ENCODE measurements at places on chromosomes 4 and X.
A peak's percentile ranks its signal among the peaks of the same experiment; 100 is the strongest.

DNA sequence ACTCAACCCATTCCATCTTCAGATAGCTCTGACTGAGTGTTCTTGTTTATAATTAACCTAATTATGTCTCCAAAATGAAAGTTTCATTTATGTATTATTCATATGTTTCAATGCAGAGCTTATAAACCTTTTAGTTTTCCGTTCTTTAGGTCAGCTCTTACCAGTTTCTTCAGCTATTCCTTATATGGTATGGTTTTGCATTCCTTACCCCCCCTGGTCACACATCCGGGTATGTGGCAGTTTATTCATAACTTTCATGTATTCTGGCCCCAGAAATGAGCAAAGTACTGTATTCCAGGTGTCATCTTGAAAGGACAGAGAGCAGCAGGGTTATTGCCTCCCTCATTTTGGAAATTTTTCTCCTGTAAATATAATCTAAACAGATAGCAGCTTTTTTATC is 16.8 kb upstream of the IGSF1 start:
- DNase-seq, result no peak

GRCh38 chr4:183807420-183808096 is 97.5 kb upstream of the STOX2 start:
- DNase-seq, result no peak

DNA sequence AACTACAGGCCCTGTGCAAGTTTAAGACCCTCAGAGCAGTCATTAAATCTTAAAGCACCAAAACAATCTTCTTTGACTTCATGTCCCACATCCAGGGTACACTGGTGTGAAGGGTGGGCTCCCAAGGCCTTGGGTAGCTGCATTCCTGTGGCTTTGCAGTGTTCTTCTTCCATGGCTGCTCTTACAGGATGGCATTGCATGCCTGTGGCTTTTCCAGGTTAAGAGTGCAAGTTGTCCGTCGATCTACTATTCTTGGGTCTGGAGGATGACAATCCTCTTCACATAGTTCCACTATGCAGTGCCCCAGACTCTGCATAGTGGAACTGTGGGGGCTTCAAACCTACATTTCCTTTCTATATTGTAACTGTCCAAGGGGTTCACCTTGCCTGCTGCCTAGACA is 494.5 kb downstream of the CFAP47 start:
- DNase-seq, result no peak

DNA sequence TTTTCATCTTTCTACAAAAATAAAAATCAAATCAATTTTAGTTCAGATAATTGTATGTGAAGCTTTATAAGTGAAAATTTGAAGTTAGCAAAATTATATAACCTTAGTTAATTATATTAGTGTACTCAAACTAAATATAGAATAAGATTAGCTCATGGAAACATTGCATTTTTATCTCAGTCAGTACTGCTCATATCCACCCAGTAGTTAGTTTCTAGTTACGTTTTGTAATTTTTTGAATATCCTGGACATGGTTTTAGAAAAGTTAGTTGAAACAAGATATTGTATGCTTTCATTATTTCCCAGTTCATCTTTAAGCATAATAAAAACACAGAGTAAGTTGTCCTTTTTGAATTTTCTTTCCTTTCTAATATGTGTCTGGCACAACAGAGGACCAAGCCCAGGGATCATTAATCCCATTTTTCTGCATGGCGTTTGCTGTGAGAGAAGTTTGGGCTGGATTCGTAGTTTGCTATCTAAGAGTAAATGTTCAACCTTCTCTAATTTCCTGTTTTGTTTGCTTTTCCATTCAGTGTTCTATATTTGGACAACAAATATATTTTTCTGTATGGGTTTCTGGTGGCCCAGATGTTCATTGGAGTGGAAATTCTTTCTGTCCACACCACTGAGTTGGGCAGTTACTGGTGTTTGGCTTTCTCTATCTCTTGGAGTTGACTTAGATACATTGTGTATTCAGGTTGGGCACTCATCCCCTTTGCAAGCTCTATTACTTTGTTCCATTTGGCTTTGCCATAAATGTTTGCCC is 12.1 kb downstream of the TBL1X start:
- no peak for DNase-seq

- DNase-seq, result no peak
Measured at GRCh38 chr4:36208893-36209473, 35.3 kb downstream of the ARAP2 start.

GRCh38 chrX:21725496-21725895 is 32.4 kb downstream of the SMPX start:
- no peak for DNase-seq

GRCh38 chrX:40003428-40004245 is 94.1 kb downstream of the BCOR start:
- DNase-seq, result no peak

GRCh38 chr4:108794136-108794535 is 31.3 kb upstream of the ETNPPL start:
- no peak for DNase-seq

GRCh38 chr4:85933291-85933640 is 426.6 kb downstream of the MAPK10 start:
- no peak for DNase-seq

- DNase-seq, result no peak
Measured at GRCh38 chr4:142832022-142832421, 14.1 kb downstream of the INPP4B start.

- DNase-seq, result peak; percentile 30
Measured at GRCh38 chrX:154840856-154841255, 6.4 kb upstream of the SMIM9 start.

- DNase-seq, result peak; percentile 80
Measured at GRCh38 chr4:2689825-2690700, 66.1 kb downstream of the TNIP2 start.

DNA sequence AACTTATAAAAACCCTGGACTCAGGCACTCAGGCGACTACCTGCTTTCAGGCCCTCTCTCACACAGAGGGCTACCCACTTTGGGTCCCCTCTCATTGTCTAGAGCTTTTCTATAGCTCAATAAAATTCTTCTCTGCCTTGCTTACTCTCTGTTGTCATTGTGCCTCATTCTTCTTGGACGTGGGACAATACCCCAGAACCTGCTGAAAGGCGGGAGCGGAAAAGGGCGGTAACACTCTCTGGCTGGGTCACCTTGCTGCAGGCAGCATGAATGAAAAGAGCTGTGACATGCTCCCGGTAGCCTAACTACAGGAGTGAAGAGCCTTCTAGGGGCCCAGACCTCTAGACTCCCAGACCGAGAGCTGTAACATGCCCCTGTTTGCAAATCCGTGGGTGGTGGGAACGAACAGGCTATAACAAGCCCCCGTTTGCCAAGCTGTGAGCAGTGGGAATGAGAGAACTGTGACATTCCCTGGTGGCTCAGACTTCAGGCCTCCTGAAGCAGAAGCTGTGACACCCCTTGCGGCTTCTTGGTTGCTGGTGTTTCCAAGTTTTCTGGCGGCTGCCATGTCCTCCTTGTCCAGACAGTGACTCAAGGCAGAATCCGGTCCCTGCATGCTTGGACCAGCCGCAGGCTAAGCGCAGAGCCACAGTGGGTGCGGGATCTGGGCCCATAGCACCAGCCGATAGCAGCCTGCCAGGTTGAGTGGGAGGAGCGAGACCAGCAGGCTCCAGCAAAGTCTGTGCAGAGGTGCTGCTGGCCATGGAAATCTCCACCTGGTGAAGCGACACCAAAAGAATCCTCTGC is 684.6 kb downstream of the ARAP2 start:
- no peak for DNase-seq

DNA sequence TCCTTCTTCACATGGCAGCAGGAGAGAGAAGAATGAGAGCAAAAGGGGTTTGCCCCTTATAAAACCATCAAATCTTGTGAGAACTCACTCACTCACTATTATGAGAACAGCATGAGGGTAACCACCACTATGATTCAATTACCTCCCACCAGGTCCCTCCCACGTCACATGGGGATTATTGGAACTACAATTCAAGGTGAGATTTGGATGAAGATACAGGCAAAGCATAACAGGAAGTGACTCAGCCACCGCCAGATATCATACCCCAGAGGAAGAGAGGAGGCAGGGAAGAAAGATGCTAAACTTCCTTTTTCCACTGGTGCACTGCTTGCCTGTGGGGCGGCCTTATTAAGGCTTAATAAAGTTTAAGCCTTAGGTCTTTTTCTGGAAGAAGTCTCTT is 766.1 kb downstream of the KCTD8 start:
- DNase-seq, result no peak

DNA sequence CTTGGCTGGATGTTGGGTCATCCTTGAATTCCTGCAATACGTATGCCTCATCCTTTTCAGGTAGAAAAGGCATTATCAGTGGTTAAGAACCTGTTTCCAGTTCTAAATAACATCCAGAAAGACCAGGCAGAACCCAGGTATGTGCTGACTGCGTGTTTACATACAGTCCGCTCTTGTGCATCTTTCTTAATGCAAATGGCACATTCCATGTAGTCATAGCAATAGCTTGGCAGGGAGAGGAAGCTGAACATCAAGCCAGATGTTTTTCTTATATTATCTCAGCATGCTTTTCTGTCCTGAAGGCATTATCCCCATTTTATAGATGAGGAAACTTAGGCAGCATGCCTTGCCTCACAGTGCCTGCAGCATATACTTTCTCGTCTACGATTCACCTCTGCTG is 2.1 kb downstream of the DCLK2 start:
- DNase-seq, result no peak

GRCh38 chr4:120327276-120327675 is 260.6 kb upstream of the MAD2L1 start:
- no peak for DNase-seq

GRCh38 chrX:50747471-50747900 is 66.5 kb downstream of the SHROOM4 start:
- no peak for DNase-seq
